ENCODE measurements at places on chromosomes 7 and 10.

DNA sequence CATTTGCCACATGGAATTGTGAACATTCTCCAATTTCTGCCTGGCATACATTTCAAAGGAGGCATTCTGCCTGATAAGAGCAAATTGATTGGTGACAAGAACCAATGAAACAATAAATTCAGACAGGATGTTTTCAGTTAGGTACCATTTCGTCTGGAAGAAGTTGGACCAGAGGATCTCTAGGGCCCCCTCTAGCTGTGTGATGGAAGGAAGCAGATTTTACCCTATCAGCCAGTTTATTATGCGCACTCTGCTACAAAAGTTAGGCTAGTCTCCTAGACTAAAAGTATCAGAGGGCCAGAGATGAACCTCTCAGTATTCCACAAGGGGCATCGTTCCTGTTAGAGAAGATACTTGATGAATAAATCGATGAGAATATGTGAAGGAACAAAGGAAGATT lies 118.0 kb downstream of the BUB3 start:
- DNase-seq, result no peak

DNA sequence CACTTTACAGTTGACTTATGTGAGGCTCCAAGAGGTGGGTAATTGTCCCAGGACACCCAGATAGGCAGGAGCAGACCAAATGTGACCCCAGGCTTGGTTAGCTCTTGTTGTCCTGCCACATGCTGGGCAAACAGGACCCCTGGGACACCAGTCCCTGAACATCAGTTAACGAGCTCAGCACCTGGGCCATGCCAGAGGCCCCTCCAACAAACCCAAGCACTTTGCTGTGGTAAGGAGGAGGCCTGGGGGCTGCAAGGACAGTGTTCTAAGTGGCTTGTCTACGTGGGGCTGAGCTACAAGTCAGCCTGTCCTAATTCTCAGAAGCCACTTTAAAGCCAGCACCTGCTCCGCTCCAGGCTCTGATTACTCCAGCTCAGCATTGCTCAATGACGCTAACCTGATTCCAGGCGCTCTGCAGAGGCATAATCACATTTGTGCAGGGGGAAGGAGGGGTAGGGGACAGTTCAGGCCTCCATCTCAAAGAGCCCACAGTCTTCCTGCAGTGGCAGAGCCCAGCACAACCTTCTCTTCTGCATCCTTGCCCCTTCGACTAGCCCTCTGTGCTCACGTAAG lies 57.2 kb downstream of the DDC start:
- DNase-seq, result no peak

- peak; percentile 70 for DNase-seq
Measured at GRCh38 chr10:61835069-61835945, 66.2 kb upstream of the ARID5B start.

DNA sequence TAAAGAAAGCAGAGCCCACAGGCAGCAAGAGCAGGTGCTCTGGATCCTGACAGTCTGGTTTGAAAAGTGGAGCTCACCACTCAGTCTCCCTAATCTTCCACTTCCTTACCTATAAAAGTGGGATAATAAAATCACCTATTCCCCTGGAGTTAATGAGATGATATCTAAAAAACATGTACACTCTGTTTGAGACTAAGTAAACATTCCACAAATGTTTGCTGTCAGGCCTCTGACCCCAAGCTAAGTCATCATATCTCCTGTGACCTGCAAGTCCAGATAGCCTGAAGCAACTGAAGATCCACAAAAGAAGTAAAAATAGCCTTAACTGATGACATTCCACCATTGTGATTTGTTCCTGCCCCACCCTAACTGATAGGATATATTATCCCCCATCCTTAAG lies 1324.5 kb downstream of the XPNPEP1 start:
- DNase-seq, result no peak

GRCh38 chr10:22681783-22682183 lies 32.6 kb downstream of the PIP4K2A start:
- DNase-seq, result peak; percentile 74

GRCh38 chr7:135239263-135239662 lies 5.6 kb downstream of the STRA8 start:
- no peak for DNase-seq

DNA sequence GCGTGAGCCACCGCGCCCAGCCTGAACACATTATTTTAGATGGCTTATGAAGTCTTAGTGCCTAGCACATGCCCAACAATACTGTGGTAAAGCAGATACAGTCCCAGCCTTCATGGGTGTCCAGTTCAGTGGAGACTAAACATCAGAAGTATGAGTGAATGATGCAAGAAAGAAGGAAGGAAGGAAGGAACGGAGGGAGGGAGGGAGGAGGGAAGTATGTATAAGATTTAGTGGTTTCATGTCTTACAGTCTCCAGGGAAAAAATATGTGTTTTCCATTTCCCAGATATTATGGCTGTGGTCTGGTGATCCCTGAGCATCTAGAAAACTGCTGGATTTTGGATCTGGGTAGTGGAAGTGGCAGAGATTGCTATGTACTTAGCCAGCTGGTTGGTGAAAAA lies 2.9 kb downstream of the AS3MT start:
- DNase-seq, result no peak

GRCh38 chr7:9600974-9601373 lies 1167.6 kb downstream of the NXPH1 start:
- peak; percentile 5 for DNase-seq

GRCh38 chr10:92203919-92204623 lies 86.8 kb downstream of the CPEB3 start:
- DNase-seq, result no peak

- no peak for DNase-seq
Measured at GRCh38 chr10:124565565-124566221, 104.1 kb downstream of the LHPP start.
